ENCODE measurements at places on chromosomes 2 and 18.

DNA sequence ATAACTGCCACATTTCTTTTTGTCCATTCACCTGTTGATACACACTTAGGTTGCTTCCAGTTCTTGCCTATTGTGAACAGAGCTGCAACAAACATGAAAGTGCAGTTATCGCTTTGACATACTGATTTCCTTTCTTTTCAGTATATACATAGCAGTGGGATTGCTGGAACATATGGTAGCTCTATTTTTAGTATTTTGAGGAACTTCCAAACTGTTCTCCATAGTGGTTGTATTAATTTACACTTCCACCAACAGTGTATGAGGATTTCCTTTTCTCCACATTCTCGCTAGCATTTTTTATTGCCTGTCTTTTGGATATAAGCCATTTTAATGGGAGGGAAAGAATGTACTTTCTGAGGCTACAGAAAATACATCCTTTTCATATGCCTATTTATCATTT, 167.4 kb downstream of the GULP1 start:
- DNase-seq = no peak

DNA sequence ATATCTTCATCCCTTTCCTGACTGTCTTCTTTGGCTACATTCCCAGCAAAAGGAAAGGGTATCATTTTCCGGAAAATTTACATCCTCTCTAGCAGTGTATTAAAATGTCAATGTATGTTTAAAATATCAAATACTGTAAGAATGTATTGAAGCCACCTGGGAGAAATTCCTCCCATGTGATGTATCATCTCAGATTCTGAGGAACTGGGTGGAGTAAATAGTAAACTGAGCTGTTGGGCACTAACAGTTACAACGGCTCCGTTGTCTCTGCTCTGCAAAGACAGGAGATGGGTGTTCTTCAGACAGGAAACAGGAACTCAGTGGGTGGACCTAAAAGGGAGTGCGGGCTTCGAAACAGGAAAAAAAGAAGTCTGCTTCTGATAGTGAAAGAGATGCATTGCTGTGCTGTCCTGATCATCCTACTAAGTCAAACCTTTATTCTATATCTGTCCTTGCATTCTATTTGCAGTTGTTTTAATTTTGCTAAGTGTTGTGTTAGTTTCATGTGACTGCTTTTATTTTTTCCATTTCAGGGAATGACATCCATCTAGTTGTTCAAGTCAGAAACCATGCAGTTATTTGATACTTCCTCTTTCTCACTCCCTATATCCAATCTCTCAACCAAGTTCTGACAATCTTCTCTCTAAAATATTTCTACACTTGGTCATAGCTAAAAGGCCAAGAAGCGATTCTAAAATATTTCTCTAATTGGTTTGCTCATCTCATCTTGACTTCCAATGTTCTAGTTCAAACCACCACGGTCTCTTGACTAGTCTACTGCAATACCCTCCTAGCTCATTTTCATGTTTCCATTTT, 19.4 kb downstream of the DOK1 start:
- no peak for DNase-seq

GRCh38 chr2:27552941-27553340, 29.9 kb upstream of the ZNF512 start:
- no peak for DNase-seq

GRCh38 chr2:189152483-189152882, 27.1 kb downstream of the COL5A2 start:
- DNase-seq = no peak

- DNase-seq = no peak
These were observed 46.6 kb downstream of the FAM228A start for GRCh38 chr2:24221343-24222050.

GRCh38 chr2:30414961-30415360, 32.1 kb upstream of the LCLAT1 start:
- DNase-seq = no peak

DNA sequence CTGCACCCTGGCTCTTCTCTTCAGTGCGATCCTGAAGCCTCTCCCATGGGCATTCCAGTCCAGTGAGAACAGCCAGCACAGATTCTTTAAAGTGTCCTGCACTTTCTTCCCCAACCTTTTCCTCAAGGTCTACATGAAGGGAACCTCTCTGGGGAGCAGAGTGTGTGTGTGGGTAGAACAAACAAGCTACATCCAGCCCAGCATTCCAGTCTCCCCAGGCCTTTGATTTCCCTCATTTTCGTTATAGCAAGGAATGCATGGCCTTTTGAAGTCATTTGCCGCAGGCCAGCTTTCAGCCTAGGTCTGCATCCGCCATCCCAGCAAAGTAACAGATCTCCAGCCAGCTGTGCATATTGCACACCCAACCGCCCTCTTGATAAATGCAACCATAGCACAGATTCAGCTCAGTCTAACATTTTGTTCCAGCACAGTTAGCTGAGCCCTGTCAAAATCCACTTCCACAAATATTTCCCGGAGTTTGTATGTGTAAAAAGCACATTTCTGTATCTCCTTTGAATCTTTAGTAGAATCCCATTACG, 44.6 kb downstream of the CD8B2 start:
- DNase-seq = no peak

- DNase-seq = no peak
These were observed 35.4 kb downstream of the ANKMY1 start for GRCh38 chr2:240522406-240522805.

- DNase-seq = no peak
These were observed 3.5 kb upstream of the UPP2 start for GRCh38 chr2:158098178-158098577.
